ENCODE measurements at places on chromosomes 12 and 14.

DNA sequence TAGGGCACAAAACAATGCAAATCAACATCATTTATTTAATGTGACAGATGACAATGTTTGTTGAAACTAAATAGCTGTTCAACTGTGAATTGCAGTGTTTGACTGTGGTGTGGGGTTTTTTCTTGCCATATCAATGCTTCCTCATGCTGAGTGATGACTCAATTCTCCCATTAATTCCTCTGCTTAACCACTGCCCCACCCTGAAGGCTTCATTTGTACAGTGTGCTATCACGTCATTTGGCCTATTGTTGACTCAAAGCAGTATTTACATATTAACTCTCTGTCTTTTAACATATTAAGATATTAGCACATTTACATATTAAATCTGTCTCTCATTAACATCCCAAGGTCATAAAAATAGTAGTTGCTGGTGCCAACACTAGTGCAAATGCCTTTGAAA, 164.8 kb upstream of the NRXN3 start:
- no peak for DNase-seq

GRCh38 chr14:68511129-68512047, 281.5 kb downstream of the ZFP36L1 start:
- DNase-seq: no peak

GRCh38 chr14:96162741-96163140, 41.9 kb upstream of the BDKRB2 start:
- DNase-seq: no peak

GRCh38 chr12:105330931-105331804, 677 bp downstream of the C12orf75 start:
- DNase-seq: peak; percentile 17

GRCh38 chr12:125633686-125634085, 568.5 kb downstream of the AACS start:
- DNase-seq: no peak

DNA sequence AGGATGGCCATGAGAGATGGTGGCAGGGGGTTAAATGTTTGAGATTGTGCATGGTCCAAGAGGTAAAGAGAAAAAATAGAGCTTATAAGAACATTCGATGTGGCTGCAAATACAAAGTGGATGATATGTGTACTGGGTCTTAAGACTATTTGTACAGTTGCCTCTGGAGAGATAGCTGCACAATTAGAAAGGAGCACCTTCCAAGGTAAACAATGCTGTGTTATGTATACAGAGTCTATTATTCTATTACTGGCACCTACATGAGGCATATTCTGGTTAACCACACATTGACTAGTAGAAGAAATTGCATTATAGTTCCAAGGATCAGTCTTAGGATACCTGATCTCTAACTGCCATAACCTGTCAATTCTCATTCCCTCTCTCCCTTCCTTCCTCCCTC, 238.0 kb upstream of the FOXN3 start:
- no peak for DNase-seq

DNA sequence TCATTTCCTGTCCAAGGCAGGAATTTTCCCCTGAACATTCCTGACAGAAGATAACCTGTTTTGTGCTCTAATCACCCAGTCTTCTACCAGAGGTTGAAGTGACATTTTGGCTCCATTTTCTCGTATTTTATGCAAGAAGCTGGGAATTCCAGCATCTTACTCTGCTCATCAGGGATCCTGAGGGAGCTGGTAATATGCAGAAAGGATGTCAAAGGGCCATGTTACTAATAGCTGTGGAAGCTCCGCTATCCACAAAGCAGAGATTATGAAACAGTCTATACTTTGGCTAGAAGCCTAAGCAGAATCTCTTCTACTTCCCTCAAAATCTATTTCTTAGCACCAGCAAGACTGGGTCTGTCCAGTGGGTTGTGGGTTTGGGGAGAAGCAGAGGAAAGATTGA, 613.0 kb downstream of the DIO2 start:
- no peak for DNase-seq

GRCh38 chr12:6958609-6959057, 7.5 kb downstream of the PTPN6 start:
- no peak for DNase-seq

- DNase-seq: no peak
These were observed 70.8 kb downstream of the FBXL14 start for GRCh38 chr12:1523558-1524050.
